Esophagus mucosa (tissue), 1 donor: ENCODE measurements at places on chromosomes 12 and 14. TPM values are rescaled to one million over a fixed set of nuclear protein-coding genes. Genes with fewer than 3 reads are reported as not detected.

The BCL2L14 gene
- 0.24 TPM for total RNA-seq

The PLEKHG7 gene
- 0.28 TPM for total RNA-seq

The TAS2R43 gene
- total RNA-seq = 0.84 TPM

DNA sequence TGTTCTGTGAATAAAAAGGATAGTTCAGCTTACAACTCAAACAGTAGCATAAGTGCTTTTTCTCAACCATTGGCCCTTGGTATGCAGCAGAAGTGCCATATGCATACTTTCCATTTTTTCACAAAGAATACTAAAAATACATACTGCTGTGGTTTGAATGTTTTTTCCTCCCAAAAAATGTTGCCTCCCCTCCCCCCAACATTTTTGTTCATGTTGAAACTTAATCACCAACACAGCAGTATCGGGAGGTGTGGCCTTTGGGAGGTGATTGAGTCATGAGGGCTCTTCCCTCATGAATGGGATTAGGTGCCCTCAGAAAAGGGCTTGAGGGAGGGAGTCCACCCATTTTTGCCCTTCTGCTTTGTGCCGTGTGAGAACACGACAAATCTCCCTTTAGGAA is 198.6 kb downstream of the ESR2 start:
- peak; percentile 62 for ATAC-seq

- ATAC-seq = peak; percentile 35
Measured at GRCh38 chr12:388541-389141, 479 bp downstream of the KDM5A start.

DNA sequence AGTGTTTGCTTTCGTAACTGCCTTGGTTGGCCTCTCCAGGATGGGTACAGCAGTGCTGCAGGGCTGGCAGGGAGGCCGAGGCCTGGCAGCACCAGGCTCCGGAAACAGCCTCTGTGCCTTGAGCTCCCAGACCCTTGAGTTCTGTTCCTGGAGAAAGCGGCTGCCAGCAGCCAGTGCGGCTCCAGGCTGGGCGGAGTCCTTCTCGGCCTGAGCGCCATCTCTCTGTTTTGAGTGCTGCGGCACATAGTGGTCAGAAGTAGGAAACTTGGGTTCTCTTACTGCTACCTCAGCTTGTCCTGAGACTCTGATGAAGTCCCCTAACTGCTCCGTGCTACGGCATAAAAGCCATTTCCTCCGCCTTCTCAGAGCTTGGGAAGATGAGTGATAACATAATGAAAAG is 65.9 kb downstream of the KCNA1 start:
- ATAC-seq = peak; percentile 23

GRCh38 chr12:55965941-55966407 is at the start of gene PMEL:
Gene PMEL, minus strand, starts transcription at chr12:55966042. Its CDS starts 31 bp downstream, at chr12:55966011.
- peak; percentile 14 for ATAC-seq

DNA sequence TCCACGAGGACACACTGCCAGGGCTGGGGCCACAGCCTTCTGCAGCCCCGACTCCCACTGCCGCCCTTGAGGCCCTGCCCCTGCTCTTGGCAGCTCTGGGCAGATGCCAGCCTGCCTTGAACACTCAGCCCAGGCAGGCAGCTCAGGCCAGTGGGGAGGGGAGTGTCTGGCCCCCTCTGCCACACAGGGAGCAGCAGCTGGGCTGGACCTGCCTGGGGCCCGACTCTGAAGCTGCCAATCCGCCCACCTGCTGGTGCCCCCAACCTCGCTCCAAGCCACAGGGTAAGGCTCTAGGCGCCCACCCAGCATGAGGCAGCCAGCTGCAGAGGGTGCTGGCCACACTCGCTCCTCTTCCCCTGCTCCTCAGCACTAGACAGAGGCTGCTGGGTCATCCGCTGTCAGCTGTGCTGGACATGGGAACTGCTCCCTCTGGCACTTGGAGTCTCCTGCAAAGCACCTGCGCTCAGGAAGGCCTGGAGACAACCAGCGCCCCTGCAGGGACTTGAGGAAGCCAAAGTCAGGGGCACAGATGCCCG is 24.6 kb upstream of the NUDT14 start:
- no peak for ATAC-seq

- no peak for ATAC-seq
Measured at GRCh38 chr12:111355201-111355925, 13.5 kb downstream of the PHETA1 start.

DNA sequence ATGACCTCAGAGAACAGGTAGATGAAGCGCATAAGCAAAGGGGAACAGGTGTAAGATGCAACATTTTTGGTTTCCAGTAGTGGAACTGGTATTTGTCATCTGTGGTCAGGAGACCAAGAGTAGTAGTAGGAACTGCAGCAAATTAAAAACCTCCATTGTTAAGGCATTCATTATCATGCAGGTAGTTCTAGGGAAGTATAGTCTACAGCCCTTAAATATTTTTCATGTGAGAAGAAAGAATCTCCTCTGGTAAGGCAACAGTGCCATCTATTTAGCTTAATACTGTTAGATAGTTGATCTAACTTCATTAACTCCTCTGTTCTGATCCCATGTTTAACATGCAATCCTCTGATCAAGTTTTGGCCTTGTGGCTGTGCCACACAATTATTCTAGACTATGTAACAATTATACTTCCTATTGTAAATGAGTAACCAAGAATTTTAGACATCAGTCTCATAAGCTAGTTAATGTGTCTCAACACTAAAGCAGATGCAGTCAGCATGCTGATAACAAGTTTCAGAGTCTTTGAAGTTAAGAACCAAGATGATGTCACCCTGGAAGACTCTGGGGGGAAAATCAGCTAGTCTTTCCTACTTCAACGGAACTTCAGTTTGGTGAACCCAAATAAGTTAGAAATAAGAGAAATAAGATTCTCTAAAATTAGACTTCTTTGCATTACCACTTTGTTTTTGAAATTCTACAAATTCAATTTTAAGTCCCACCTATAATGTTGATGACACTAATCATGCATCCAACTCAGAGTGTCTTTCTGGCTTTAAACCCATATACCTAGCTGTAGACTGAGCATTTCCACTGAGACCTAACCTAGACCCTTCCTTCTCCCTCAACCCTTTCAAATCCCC is 70.9 kb downstream of the STXBP6 start:
- ATAC-seq = no peak

GRCh38 chr14:62002642-62003041 is 240.4 kb downstream of the SNAPC1 start:
- ATAC-seq = no peak

- no peak for ATAC-seq
Measured at GRCh38 chr12:1566449-1567135, 27.8 kb downstream of the FBXL14 start.

DNA sequence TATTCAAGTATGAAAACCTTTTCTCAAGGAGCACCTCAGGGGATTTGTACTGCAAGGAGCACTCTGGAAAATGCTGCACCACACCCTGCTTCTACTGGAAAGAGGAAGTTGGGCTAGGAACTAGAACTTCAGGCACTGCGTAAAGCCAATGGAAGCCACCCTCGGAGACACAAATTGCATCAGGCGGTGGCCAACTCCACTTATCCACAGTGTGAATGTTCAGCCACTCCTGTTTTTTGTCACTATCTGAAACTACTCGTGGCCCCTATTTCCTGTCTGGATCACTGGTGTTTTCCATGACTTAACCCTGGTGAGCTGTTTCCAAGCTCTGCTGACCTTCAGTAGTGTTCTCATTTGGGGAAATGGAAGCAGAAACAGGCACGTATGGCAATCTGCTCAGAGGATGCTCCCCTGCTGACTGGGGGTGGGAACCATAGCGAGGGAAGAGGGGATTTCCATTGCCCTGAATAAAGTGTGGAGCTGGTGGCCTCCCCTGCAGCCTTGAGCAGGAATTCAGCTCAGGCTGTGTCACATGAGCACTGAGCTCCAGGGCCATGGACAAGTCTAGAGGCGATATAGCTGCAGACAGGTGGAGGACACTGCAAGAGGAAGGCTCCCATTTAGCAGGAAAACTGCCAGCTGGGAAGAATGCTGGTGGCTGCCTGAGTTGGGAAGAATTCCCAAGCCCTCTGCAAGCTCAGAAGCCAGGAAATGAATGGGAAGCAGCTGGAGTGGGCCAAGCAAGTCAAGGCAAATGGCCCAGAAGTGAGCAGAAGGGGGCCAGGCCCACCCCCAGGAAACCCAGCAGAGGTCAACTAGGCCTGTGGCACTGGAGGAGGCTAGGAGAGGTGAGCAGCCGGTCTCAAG is 50.5 kb upstream of the RAP1B start:
- ATAC-seq = peak; percentile 68

- ATAC-seq = peak; percentile 23
Measured at GRCh38 chr14:57171363-57171762, 97.3 kb downstream of the EXOC5 start.
